Activated CD4-positive, alpha-beta T cell treated with anti-CD3 and anti-CD28 coated beads for 1 hour (primary cell): ENCODE measurements at places on chromosomes 12 and 14.

GRCh38 chr12:64057706-64058105 lies 164.4 kb downstream of the KICS2 start:
- DNase-seq = no peak

- DNase-seq = no peak
Measured at GRCh38 chr14:58641509-58641908, 3.7 kb downstream of the DACT1 start.

DNA sequence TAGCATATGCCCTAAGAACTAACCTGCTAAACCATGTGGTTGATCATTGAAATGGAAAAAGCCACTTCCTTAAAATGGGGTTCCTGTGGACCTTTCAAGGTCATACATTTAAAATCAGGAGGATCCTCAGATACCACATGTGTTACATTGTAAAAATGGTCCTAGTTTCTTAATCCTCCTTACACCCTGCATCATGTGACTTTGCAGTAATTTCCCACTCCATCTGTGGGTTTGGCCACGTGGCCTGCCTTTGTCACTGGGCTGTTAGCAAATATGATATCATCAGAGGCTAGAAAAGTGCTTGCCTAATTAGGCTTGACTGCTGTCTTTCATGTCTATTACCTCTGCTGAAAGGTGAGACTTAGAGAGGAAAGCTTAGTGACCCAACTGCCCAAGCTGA lies 70.7 kb downstream of the CMKLR1 start:
- DNase-seq = no peak

DNA sequence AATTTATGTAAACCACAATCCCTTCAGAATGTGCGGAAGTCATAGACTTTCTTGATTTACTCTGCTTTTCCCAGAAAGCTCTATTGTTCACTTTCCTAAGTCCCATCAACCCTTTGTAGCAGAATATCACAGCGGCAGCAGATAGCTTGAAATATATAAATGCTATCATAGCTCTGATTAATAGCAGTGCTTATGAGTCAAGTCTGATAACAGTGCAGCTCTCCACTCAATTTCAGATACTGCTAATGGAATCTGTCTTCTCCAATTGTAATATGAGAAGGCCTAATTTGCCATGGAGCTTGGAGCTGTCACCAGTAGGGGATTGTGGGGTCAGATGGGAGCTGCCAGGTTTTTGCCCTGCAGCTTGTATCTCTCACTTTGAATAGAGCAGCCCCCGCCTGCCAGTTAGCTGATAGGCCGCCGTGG lies 10.9 kb downstream of the TMEM260 start:
- no peak for DNase-seq

DNA sequence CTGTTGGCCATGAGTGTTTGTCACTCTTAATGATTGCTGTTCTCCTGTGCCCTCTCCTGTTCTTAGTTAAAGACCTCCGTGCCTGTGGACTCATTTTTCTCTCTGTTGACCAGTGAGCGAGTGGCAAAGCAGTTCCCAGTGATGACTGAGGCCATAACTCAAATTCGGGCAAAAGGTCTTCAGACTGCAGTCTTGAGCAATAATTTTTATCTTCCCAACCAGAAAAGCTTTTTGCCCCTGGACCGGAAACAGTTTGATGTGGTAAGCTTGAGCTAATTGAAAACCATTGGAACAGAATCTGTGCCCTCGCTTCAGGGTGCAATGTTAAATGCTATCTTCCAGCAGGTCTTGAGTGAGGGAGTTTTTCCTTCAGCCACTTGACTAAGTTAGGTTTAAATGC lies 19.8 kb downstream of the ACAD10 start:
- no peak for DNase-seq

DNA sequence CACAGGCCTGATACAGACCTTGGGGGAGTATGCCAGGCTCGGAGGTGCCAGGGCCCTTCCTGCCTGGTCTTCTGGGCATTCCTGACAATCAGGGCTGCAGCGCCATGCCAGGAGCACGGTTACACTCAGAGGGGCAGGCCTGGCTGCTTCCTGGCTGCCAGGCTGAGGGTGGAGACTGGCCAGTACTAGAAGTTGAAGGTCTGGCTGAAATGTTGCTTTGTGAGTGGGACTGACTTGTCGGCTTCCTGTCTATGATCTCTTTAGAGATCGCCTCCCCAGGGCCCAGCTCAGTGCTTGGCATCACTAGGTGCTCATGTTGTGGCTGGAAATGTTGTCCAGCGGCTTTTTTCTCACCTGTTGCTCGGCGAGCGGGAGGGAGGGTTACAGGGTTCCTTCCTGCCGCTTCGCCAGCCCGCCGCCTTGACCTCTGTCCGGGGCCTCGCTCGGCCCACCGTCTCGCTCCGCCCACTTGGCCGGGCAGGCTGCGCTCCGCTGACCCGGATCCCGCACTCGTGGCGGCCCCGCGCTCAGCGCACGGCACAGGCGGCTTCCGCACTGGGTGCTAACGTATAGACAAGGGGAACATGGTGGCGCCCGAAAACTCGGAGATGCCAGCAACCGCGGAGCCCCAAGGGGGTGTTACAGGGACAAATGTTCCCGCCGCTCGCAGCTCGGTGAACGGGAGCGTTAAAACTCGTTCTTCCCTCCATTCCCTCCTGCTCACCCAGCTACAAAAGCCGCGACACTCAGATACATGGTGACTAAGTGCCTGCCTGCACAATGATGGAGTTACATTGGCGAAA lies 32.6 kb downstream of the PAPLN start:
- DNase-seq = no peak

GRCh38 chr14:86012461-86012860 lies 482.5 kb downstream of the FLRT2 start:
- DNase-seq = no peak

GRCh38 chr12:33752854-33753253 lies 269.4 kb upstream of the ALG10 start:
- DNase-seq = no peak

DNA sequence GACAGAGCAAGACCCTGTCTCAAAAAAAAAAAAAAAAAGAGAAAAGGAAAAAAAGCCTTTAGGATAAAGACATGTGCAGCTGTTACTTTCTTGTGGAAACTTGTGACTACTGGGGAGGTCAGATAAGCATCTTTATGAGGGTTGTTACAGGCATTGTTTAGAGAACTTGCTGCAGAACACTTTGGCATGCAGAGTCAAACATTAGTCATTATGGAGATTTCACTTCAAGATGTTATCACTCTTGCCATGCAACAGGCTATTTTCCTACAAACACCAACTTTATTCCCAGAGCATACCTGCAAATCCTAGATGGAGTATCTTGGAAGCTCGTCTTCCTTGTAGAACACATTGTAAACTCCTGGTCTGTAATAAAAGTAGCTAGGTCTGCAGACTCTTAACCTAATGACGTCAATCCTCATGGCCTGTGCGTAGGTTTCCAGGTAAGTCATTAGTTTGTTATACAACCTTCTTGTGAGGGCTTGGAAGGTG lies 36.3 kb upstream of the WDR89 start:
- no peak for DNase-seq

DNA sequence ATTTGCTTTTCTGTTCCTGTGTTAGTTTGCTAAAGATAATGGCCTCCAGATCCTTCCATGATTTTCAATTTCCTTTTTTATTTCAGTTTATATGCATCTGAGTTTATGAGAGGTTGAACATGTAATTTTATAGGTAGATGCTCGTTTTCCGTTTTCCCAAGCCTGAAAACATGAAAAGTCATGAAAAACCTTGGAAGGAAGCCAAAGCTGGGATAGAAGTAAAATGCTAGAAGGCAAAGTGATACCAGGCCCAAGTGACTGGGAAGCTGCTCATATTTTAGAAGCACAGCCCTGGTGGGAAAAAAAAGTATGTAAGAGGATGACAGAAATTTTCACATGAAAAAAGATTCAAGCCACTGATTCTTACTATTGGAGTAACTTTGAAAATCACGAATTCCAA lies 290.8 kb downstream of the PRKD1 start:
- no peak for DNase-seq

- DNase-seq = no peak
Measured at GRCh38 chr12:129328235-129328634, 475.0 kb downstream of the GLT1D1 start.

GRCh38 chr12:68169213-68169889 lies 9.8 kb upstream of the IFNG start:
- DNase-seq = no peak

DNA sequence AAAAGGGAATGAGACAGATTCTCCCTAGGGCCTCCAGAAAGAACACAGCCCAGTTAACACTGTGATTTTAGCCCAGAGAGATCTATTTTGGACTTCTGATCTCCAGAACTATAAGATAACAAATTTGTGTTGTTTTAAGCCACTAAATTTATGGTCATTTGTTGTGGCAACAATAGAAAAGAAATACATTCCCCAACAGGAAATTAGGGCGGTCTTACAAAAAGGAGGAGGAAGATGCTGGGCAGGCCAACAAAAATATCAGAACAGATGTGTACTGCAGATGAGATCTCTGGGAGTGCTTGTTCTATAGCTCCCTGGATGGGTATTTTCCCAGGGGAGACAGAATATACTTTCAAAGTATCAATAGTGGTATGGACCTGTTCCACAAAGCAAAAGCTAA lies 32.0 kb upstream of the SOCS2 start:
- DNase-seq = no peak
